ENCODE measurements at places on chromosomes 16 and 17.

DNA sequence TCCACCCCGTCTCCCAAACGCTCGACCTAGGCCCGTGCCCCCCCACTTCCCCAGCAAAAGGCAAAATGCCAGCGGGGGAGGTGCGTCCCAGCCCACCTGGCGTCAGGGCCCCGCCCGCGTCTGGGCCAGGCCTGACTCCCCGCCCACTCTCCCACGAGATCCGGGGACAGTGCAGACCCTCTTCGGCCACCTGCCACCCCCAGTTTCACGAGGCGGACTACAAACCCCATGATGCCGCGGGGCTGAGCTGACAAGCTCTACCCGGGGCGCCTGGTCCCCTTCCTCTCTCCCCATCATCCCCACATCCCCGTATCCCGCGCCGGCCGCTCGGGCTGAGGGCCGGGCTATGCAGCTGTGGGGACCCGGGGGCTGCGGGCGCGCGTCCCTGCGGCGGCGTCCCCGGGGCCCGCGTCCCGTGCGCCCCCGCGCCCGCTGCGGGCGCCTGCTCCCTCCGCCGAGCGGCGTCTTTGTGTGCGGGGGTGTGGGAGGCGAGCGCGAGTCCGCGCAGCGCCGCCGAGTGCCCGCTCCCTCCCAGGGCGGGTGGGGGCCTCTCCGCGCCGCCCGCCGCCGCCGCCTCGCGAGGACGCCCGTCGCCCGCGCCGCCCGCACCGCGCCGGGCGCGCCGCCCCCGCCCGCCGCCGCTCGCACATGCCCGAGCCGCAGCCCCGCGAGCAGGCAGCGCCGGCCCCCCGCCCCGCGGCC is at the start of gene ANKRD13B:
Gene ANKRD13B, plus strand, starts transcription at position 283 of the 702 bp plus-strand sequence. CDS start 490 bp downstream, outside the sequence.
- H3K36me3 ChIP-seq = no peaks in the 10 kb centered on the region
- H3K27me3 ChIP-seq = no peaks in the 10 kb centered on the region
- H3K4me1 ChIP-seq = peaks cover 81% of the 10 kb centered on the region
- H3K4me3 ChIP-seq = peak within 1 kb of the TSS; percentile 95
- DNase-seq = peak; percentile 58

- H3K36me3 ChIP-seq = no peaks in the 10 kb centered on the region
- H3K4me1 ChIP-seq = peaks cover 32% of the 10 kb centered on the region
- DNase-seq = no peak
- H3K27me3 ChIP-seq = no peaks in the 10 kb centered on the region
- H3K4me3 ChIP-seq = no peak overlapping the region
- H3K27ac ChIP-seq = peak overlapping the region; percentile 91
Observed at GRCh38 chr17:16287563-16288027, 65.7 kb downstream of the CENPV start.

DNA sequence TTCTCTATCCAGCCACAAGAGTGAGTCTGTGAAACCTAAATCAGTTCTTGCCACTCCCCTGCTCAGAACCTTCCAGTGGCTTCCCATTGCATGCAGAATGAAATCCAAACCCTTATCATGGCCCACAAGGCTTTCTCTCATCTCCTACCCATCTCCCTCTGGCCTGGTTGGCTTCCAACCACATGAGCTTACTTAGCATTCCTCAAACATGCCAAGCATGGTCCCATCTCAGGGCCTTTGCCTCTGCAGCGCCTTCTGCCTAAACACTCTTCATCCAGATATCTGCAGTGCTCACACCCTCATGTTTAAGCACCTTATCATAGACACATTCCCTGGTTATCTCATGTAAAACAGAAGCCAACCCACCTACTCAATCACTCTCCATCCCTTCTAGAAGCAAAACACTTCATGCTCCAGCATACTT is 15.5 kb downstream of the TK2 start:
- no peak overlapping the region for H3K27ac ChIP-seq
- DNase-seq = no peak
- peaks cover 80% of the 10 kb centered on the region for H3K36me3 ChIP-seq
- H3K4me3 ChIP-seq = no peak overlapping the region

DNA sequence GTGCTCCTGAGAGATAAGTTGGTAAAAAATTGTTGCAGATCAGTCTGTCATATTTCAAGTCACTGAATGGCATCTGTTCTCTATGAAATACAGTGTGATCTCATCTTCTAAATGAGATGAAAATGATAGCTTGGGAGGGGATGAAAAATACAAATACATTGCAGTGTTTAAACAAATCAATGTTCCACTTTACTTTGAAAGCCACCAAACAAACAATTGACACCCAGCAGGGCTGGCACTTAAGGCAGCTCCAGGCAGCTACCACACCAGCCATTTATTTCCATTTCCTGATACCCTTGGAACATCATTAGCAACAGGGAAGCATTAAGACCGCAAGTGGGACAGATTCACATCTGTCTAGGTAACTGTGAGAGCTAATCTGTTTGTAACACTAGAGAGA is 827.6 kb upstream of the KIF2B start:
- no peaks in the 10 kb centered on the region for H3K36me3 ChIP-seq
- no peak overlapping the region for H3K27ac ChIP-seq
- H3K4me1 ChIP-seq = no peaks in the 10 kb centered on the region
- DNase-seq = no peak
- no peaks in the 10 kb centered on the region for H3K27me3 ChIP-seq
- no peak overlapping the region for H3K4me3 ChIP-seq

GRCh38 chr16:86865851-86866662 is 287.7 kb downstream of the FOXL1 start:
- H3K36me3 ChIP-seq = no peaks in the 10 kb centered on the region
- H3K27me3 ChIP-seq = no peaks in the 10 kb centered on the region
- no peak overlapping the region for H3K4me3 ChIP-seq
- peaks cover 28% of the 10 kb centered on the region for H3K4me1 ChIP-seq
- DNase-seq = peak; percentile 86

- no peak overlapping the region for H3K27ac ChIP-seq
- H3K27me3 ChIP-seq = peaks cover 14% of the 10 kb centered on the region
- H3K4me1 ChIP-seq = no peaks in the 10 kb centered on the region
- H3K36me3 ChIP-seq = no peaks in the 10 kb centered on the region
Observed at GRCh38 chr16:5187402-5187952, 89.9 kb upstream of the EEF2KMT start.

- no peaks in the 10 kb centered on the region for H3K27me3 ChIP-seq
- H3K4me1 ChIP-seq = peaks cover 84% of the 10 kb centered on the region
- peak overlapping the region; percentile 98 for H3K27ac ChIP-seq
- H3K36me3 ChIP-seq = no peaks in the 10 kb centered on the region
Observed at GRCh38 chr17:76530095-76530723, 7.3 kb downstream of the CYGB start.

- H3K4me1 ChIP-seq = peaks cover 12% of the 10 kb centered on the region
- peaks cover 71% of the 10 kb centered on the region for H3K36me3 ChIP-seq
- no peaks in the 10 kb centered on the region for H3K27me3 ChIP-seq
- no peak overlapping the region for H3K27ac ChIP-seq
Observed at GRCh38 chr16:23524886-23525285, 14.6 kb upstream of the GGA2 start.
